ENCODE measurements at places on chromosomes 2 and 18.

GRCh38 chr2:171669121-171669520 lies 18.1 kb upstream of the DYNC1I2 start:
- no peak for DNase-seq

- no peak for DNase-seq
Measured at GRCh38 chr2:96702098-96702785, 37.6 kb downstream of the LMAN2L start.

DNA sequence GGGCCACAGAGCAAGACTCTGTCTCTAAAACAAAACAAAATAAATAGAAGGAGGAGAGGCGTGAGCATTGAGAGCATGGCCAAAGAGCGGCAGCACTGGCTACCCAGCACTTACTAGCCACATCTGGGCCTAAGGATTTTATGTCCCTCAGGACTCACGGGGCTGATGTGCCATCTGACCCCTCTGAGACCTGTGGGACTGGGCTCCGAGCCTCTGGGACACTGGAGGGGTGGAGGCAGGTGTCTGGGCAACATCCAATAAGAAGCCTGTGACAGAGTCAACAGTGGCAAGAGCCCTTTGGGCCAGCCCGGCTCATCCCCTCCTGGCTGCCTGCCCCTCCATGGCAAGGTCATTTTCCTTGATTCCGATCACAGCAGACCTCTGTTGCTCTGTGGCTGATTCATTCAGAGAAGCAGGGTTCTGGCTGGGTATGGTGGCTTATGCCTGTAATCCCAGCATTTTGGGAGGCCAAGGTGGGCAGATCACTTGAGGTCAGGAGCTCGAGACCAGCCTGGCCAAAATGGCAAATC lies 60.7 kb downstream of the RRM2 start:
- no peak for DNase-seq

- no peak for DNase-seq
Measured at GRCh38 chr2:235894839-235895238, 273.3 kb downstream of the GBX2 start.

GRCh38 chr2:181904022-181904632 lies 12.6 kb downstream of the ITPRID2 start:
- DNase-seq, result peak; percentile 46

- DNase-seq, result no peak
Measured at GRCh38 chr2:54638774-54639187, 84.7 kb upstream of the EML6 start.

DNA sequence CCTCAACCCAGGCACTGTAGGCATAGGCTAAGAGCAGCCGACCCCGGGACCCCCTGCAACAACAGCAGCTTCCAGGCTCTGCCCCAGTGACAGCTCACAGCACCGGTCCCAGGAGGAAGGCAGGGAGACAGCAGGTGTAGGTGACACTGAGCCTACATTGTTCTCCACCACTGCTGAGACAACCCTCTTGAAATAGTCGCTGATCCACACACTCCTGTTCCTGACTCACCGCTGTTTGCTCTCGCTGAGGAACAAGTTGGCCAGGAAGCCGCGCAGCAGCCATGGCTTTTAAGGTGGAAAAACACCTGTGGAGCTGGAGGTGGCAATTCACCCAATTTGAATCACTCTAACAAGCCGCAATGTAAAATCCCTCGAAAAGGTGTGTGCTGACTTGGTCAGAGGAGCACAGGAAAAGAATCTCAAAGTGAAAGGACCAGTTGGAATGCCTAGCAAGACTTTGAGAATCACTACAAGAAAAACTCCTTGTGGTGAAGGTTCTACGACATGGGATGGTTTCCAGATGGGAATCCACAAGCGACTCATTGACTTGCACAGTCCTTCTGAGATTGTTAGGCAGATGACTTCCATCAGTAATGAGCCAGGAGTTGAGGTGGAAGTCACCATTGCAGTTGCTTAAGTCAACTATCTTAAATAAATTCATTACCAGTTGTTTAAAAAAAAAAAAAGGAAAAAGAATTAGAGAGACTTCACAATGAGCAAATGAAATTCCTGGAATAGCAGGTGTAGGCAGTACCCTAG lies 167.5 kb downstream of the ARL4C start:
- DNase-seq, result no peak

DNA sequence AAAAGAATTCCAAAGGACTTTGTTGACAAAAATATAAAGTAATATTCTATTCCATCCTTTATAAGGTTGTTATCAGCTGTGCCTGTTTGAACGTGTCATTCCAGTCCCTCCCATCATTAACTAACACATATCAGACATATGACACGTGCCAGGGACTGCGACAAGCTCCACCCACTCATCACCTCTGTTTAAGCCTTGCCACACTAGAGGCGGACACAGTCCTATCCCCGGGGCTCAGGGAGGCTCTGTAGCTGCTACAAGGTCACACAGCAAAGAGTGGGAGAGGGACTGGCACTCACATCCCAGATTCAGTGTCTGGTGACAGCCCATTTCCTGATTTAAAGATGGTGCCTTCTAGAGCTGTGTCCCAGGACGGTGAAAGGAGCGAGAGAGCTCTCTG lies 30.0 kb downstream of the TBC1D8 start:
- no peak for DNase-seq

- no peak for DNase-seq
Measured at GRCh38 chr2:134086594-134087219, 167.2 kb upstream of the MGAT5 start.

DNA sequence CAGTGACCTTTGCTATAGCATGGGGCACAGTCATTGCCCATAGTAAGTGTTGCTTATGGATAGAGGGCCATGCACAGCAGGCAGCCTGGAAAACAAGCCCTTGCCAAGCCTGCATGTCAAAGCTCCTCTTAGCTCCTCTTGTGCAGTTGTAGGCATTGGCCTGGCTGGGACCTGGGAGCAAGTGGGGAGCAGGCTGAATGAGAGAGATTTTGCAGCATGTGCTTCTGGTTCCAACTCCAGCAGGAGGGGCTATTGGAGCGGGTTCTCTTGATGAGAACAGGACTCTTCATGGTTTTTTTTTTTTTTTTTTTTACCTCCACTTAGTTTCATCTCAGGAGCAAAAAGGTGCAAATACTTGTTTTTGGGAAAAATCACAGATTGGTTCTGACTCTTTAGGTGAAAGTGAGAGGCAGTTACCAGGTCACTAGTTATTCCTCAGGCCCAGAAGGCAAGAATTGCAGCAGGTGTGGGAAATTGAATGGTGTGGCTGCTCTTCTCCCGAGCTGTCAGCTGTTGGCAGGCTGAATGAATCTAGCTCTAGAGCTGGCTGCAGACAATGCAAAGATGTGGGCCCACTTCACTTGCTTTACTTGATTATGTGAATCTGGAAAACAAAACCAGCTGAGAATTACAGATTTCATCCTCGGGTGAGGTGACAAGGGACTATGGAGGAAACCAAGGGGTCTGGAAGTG lies 95.9 kb downstream of the MAP4K4 start:
- no peak for DNase-seq

- DNase-seq, result no peak
Measured at GRCh38 chr18:9831036-9831722, 54.6 kb upstream of the TXNDC2 start.

Measured in CD4-positive, alpha-beta T cell treated with Interleukin-4 for 4 hours (primary cell).